Left ventricle myocardium superior (tissue), 1 donor: ENCODE measurements at places on chromosomes 5 and 9. TPM values are rescaled to one million over a fixed set of nuclear protein-coding genes. Genes with fewer than 3 reads are reported as not detected.

DNA sequence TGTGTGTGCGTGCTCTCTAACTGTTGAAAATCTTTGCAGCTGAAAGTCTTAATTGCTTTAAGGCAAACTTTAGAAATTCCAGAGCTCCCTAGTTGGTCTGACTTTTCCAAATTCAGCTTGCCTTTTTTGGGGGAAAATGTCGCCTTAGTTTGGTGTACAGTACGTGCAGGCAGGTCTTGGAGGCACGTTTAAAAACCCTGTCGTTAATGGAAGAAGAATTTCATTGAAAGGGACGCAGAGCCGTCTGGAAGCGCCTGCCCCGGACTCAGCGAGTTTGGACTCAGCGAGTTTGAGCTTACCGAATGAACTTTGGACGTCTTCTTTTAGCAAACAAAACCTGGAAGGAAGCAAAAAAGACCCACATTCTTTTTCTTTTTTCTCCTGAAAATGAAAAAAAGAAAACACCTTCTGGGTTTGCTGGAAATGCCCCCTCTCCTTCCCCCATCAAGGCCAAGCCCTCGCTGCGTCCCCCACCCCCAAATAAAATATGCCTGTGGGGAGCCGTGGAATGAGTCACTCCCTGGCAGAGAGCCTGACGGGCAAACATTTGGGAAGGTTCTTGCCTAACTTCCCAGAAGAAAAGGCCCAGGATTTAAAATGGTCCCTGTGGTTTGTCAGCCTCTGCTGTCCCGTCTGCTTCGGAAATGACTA is 1.5 kb downstream of the NEK6 start:
- DNase-seq, result peak; percentile 73

GRCh38 chr5:153959134-153959957 is 79.4 kb downstream of the FAM114A2 start:
- DNase-seq, result no peak

Gene PCDHGA11
- 5.0 TPM for total RNA-seq

Gene IGFBPL1
- not detected for total RNA-seq

- no peak for DNase-seq
These were observed 28.1 kb downstream of the TGFBI start for GRCh38 chr5:136056771-136057335.

Gene LURAP1L
- total RNA-seq, result 2.4 TPM

Gene NUTM2F
- not detected for total RNA-seq

DNA sequence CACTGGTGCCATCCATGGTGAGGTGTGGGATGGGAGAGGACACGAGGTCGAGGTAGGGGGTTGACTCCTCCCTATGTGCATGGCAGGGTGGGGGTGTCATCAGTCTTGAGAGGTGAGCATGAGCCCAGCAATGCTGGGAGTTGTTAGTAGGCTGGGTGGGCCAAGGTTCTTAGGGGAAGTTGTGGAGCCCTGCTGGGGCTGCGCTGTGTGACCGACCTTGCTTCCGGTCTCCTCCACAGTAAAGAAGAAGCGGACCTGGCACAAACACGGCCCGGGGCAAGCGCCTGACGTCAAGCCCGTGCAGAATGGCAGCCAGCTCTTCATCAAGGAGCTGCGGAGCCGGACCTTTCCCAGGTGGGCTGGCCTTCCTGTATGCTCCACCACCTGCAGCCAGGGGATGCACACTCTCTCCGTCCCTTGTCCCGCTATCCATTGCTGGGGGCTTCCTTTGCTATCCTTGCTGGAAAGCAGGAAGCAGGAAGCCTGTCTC is 59.8 kb downstream of the PHF2 start:
- DNase-seq, result no peak
